Activated naive CD8-positive, alpha-beta T cell treated with anti-CD3 and anti-CD28 coated beads, Interleukin-2, amount 10 ng/mL, durations not matched to agents 7 days and 5 days (primary cell): ENCODE measurements at places on chromosomes 16 and 17. TPM values are rescaled to one million over a fixed set of nuclear protein-coding genes. Genes with fewer than 3 reads are reported as not detected.

MILR1 gene
- 0.65 TPM for total RNA-seq

KRTAP16-1 gene
- total RNA-seq = not detected

KCNG4 gene
- not detected for total RNA-seq

MYOCD gene
- total RNA-seq = not detected

FGF11 gene
- 25.4 TPM for total RNA-seq
